ENCODE measurements at places on chromosomes 1 and 21.

- DNase-seq: no peak
Observed at GRCh38 chr21:37792046-37792445, 124.2 kb downstream of the KCNJ6 start.

DNA sequence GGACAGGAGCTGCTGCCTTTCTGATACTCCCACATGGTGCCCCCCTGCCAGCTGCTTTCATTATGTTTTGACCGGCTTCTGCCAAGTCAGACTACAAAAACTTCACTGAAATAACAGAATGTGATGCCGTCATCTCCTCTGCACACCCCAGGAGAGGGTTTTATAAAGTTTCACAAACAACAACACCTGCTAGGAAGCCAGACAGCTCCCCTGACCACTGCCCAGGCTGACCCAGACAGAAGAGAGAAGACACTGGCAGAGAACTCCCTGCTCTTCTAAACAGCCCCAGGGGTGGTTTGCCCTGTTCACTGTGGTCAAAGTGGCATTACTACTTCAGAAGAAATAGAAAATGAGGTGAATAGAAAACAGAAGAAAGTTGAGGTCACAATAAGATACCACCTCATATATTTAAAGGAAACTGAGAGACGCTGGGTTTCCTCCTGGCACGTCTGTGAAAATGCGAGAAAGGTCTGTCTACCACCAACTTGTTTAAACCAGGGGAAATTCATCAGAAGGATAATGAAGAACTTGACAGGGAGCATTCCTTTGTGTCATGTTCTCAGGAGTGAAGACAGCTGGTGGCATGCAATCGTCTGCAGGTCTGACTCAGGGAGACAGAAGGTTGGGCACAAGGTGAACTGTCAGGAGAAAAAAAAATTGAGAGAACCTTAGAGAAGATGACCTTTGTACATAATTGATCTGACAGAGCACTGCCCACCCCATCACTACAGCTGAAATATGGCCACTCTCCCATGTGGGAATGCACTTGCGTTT is 119.0 kb upstream of the NFIA start:
- DNase-seq: no peak

GRCh38 chr1:168609741-168610510 is 33.5 kb downstream of the XCL1 start:
- DNase-seq: no peak

GRCh38 chr1:114467491-114467890 is 43.5 kb downstream of the TRIM33 start:
- DNase-seq: no peak

- no peak for DNase-seq
Observed at GRCh38 chr1:172724765-172725613, 66.1 kb downstream of the FASLG start.

GRCh38 chr1:108569097-108569728 is 9.3 kb downstream of the EEIG2 start:
- DNase-seq: no peak

DNA sequence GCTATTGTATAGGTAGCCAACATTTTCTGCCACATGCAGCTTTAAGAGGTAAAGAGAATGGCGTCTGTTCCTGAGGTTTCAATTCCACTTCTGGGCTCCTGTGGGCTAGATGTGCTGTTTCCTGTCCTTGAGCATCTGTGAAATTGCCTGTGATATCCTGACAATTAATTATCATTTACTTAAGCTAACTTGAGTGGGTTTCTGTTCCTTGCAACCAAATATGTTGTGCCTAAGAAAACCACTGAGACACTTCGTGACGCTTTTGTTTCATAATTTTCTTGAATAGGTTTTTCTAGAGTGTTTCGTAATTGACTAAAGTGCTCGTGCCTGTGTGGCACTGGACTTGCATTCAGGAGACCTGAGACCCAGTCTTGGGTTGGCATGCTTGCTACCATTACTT is 127.3 kb upstream of the POU3F1 start:
- no peak for DNase-seq

DNA sequence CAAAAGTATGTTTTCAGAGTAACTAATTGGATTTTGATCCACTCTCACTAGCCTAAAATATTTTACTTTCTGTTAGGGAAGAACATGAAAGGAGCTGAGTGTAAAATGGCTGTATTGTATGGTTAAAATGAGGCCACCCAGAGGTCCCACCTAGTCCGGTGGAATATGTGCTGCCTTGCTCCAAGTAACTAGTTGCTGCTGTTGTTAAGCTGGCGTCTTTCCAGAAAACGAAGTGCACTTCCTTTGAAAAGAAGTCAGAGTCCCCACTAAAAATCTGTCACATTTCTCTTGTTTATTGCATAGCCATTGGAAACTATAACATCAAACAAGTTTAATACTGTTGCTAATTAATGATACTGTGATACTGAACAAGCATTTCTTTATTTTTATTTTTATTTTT is 3.2 kb downstream of the SLC25A33 start:
- no peak for DNase-seq

GRCh38 chr1:29235955-29236711 is at the start of gene PTPRU:
Gene PTPRU, plus strand, starts transcription at chr1:29236522. Its CDS starts 123 bp downstream, at chr1:29236645.
- peak; percentile 87 for DNase-seq

DNA sequence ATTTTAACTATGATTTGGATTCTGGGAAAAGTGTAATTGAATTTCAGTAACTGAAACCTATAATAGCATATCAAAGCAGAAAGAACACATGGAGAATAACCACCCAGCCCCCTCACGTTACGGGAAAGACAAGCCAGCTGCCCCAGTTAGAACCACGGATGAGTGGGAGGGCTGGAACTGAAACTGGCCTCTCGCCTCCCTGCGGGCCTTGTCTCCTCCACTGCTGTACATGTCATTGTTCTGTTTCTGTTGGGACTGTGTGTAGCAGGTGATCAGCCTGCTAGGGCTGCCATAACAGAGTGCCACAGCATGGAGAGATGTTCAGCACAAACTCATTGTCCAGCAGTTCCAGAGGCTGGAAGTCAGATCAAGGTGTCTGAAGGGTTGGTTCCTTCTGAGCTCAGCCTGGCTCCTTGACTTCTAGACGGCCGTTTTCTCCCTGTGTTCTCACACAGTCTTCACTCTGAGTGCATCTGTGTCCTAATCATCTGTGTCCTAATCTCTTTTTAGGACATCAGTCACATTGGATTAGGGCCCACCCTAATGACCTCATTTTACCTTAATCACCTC is 52.4 kb downstream of the MAP3K21 start:
- DNase-seq: no peak

DNA sequence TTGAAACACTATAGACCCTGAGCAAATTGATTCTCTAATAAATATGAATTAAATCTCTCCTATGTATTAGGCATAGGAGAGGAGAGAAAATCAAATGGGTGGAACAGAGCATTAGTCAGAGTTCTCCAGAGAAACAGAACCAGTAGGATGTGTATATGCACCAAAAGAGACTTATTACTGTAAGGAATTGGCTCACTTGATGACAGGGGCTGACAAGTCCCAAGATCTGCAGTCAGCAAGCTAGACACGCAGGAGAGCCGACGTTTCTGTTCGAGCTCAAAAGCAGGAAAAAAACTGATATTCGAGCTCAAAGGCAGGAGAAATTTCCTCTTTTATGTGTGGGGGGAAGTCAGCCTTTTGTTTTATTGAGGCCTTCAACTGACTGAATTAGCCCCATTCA is 259.2 kb upstream of the KAZN start:
- no peak for DNase-seq

GRCh38 chr21:33642896-33643657 is 776 bp downstream of the ITSN1 start:
- no peak for DNase-seq

GRCh38 chr1:21277180-21277579 is 13.1 kb downstream of the ECE1 start:
- DNase-seq: no peak

DNA sequence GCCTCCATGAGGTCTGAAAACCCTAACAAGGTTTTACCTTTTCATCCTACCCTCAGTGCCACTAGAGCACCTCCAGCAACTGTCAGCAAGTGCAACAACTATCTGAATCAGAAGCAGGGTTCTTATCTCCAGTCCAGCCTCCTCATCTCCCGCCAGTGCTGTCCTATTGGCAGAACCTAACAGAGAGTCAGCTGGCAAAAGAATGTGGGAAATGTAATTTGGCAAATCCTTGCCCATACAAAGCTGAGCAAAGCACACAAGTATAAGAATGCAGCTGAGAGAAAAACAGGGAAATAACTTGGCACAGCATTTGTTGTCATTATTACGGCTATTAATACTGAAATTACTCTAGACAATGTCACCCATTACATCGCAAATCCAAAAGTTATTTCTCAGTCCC is 124.2 kb downstream of the ATP6V1G3 start:
- DNase-seq: no peak

- no peak for DNase-seq
Observed at GRCh38 chr1:33682371-33682770, 181.5 kb upstream of the HMGB4 start.

DNA sequence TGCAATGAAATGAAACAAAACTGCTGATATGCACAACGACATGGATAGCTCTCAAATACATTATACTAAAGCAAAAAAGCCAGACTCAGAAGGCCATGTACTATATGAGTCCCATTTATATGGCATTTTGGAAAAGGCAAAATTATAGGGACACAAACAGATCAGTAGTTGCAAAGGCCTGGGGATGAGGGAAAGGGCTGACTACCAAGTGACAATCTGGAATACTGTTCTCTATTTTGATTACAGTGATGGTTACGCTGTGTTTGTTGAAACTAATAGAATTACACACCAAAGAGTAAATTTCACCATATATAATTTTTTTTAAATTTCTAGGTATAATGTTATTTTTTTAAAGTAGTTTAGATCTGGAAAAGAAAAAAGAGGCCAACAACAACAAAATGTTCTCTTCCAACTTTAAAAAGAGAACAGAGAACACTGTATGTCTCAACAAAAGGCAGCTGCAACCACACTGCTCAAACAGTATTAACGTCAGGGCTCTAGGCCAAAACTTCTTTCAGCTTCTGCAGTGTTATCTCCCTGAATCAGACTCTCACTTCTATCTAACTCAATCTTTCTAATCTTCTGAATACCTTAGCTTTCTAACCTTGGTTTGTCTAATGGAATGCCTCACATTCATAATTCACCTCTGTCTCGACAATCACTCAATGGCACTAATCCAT is 75.8 kb downstream of the FOXJ3 start:
- DNase-seq: no peak

DNA sequence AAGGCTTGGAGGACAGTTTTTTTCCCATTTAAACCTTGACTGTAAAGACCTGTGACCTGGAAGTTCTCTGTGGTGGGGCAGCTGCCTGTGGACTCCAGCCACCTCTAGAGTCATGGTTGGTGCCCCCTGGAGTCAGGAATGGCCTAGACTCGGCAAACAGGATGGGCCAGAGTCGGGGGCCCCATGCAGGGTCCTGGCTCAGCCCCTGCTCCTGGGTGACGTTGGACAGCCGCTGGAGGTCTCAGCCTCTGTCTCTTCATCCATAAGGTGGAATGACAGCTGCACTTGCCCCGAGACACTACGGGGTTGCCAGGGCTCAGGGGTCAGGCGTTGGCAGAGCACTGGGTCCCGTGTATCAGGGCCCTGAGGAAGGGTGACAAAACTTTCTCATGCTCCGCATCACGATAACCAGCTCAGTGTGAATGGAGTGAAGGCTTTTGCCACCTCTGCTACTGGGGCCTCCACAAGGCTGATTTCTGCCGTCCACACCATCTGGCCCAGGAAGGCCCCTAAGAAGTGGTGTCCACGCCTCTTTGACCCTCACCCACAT is 58.5 kb upstream of the TTC34 start:
- DNase-seq: no peak

- DNase-seq: peak; percentile 57
Observed at GRCh38 chr1:206705191-206705590, 20.5 kb downstream of the MAPKAPK2 start.

DNA sequence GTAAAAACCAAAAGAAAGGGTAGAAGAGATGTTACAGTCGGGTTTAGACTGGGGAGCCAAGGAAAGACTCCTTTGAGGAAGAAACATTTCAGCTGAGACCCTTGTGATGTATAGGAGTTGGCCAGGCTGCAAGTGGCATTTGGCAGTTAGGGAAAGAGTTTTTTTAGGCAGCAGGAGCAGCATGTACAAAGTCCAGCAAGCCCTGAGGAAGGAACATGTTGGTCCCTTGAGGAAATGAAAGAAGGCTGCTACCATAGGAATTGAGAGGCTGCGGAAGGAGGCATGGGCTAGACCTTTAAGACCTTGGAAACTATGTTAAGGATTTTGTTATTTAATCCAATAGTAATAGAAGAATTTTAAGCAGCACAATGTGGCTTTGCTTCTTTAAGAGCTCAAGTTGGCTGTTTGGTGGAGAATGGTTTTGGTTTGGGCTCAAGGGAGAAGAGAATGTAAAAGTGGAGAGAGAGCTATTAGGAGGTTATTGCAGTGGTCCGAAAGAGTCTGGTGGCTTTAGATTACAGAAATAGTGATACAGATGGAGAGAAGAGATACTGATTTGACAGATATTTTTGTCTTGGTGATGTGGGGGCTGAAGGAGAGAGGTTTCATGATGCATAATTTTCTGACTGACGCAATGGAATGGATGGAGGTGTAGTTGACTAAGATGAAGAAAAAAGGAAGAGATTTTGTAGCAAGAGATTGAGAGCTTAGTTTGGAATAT is 26.6 kb downstream of the SMAP2 start:
- DNase-seq: no peak

DNA sequence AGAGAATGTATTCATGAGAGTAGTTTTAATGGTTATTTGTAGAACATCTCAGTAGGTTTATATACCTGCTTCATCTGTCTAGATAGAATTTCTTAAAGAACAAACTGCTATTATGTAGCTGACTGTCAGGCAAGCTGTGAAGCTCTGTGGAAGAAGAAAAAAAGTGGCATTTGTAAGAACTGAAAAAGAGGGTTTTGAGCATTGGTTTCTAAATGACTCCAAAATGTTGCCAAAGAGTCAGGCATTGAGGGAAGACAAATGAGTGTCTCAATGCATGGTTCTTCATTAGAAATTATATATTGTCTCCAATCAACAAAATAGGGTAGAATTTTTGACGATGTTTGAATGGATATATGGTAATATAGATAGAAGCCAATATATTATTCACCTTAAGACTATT is 1276.1 kb downstream of the KCNT2 start:
- no peak for DNase-seq

GRCh38 chr21:44920694-44921604 is at the start of gene ITGB2:
Gene ITGB2, minus strand, starts transcription at chr21:44920899. Its CDS starts 10,117 bp downstream, at chr21:44910782.
- DNase-seq: no peak

GRCh38 chr1:205719762-205720161 is 30.2 kb downstream of the NUCKS1 start:
- no peak for DNase-seq

GRCh38 chr1:173212952-173213491 is 5.9 kb upstream of the TNFSF4 start:
- no peak for DNase-seq

GRCh38 chr1:82587371-82587770 is 786.6 kb downstream of the ADGRL2 start:
- no peak for DNase-seq

DNA sequence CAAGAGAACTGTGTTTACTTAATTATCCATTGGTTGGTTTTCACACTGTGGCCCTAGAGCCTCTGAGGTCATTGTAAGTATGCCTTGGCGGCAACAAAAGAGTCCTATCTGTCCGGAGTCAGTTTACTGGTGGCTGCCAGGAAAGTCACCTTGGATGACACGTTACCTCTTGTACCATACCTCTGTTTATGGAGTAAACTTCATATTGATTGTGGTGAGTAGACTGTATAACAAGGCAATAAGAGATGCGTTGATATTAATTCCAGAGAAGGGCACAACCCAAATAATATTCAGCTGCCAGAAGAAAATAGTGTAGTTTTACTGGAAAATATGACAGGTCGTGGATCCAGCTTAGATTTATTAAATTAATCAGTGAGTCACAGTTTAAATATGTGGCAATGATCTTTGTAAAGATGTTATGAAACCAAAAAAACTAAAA is 20.4 kb upstream of the KIF14 start:
- no peak for DNase-seq

GRCh38 chr1:78080767-78081166 is 35.0 kb downstream of the GIPC2 start:
- DNase-seq: no peak

Measured in NCI-H526 (cell line).